NCI-H1105 (cell line): ENCODE measurements at places on chromosomes 5 and 9.

GRCh38 chr9:125519734-125520133 is 187.3 kb downstream of the MAPKAP1 start:
- no peak for DNase-seq

DNA sequence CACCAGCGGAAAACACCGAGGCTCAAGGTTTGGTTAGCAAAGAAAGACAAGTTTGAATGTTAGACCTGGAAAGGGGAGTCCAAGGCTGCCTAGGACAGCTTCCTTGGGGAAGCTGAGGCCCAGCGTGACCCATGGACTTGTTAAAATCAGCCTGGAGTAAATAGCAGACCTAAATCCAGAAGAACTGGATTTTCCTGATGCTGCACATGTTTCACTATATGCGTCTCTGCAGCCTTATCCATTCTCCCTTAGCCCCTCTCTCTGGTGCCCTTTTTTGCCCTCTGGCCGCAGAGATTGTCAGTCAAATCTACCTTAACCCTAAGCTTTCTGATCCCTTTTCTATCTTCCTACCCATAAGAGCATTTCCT is 119.9 kb downstream of the NTRK2 start:
- no peak for DNase-seq

- DNase-seq, result peak; percentile 97
Observed at GRCh38 chr9:92952906-92953610, 5.7 kb downstream of the FGD3 start.

DNA sequence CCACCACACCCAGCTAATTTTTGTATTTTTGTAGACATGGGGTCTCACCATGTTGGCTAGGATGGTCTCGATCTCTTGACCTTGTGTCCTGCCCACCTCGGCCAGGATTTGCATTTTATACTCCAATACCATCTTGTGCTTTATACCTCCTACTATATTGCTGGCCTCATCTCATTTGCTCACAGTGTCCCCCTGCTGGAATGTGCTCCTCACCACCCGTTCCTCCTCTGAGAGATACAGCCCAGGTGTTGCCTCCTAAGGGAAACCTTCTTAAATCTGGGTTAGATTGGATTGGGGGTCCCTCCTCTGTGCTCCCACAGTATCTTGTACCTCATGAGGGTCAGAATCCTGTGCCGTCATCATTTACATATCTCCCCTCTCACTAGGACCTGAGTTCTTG is 131.7 kb downstream of the PAPPA start:
- DNase-seq, result no peak

DNA sequence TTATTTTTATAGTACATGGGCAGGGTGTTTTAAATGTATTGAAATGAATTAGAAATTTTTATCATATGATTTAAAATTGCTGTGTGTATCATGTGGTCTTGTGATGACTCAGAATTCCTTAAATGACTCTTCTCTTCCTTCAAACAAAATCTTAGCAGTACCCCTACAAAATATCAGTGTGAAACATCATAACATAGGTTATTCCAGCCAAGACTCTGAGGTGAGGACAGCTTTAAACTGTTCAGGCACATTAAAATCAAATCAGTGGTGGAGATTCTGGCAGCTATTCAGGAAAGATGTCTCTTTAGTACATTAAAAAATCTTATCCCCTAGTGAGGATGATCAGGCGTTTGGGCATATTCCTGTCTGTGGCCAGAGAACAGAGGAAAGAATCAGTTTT is 174.0 kb downstream of the MAN2A1 start:
- DNase-seq, result no peak

- DNase-seq, result no peak
Observed at GRCh38 chr9:16727452-16728136, 142.9 kb downstream of the BNC2 start.

DNA sequence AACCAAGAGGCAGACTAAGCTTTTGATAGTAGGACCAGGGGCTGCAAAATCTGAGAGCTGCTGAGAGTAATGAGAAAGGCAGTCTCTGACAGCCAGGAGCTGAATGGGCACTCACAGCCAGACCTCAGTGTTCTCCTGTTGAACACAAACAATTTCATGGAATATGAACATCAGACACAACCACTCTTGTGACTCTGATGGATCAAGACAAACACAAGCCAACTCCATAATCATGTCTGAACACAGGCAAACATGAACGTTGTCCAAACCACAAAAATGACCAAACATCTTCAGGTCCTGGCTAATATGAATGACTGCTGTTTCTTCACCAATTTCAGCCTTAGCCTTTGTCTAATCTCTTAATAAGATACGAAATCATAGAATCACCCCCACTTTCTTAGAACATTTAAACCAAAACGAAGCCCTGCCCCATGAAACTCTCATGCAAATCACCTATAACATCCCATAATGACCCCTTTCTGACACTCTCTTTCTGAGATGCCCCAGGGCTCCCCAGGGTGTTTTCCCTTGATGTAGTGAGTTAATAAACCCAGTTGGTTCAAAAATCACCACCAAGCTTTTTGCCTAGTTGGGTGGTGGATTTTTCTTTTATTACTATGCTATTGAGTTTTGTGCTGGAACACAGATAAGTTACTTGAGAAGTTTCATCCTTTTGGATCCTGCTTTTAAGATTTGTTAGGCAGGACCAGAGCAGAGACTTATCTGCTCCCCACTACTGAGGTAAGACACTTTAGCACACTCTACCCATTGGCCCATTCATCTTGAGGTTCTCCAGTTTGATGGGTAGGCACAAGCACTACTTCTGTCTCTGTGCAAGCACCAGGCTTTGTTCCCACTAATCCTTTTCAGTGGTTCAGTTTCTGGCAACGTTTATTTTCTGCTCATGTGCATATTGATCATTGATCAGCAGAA is 5.9 kb upstream of the ERAP2 start:
- no peak for DNase-seq

- DNase-seq, result no peak
Observed at GRCh38 chr5:96671441-96671840, 9.3 kb downstream of the CAST start.

DNA sequence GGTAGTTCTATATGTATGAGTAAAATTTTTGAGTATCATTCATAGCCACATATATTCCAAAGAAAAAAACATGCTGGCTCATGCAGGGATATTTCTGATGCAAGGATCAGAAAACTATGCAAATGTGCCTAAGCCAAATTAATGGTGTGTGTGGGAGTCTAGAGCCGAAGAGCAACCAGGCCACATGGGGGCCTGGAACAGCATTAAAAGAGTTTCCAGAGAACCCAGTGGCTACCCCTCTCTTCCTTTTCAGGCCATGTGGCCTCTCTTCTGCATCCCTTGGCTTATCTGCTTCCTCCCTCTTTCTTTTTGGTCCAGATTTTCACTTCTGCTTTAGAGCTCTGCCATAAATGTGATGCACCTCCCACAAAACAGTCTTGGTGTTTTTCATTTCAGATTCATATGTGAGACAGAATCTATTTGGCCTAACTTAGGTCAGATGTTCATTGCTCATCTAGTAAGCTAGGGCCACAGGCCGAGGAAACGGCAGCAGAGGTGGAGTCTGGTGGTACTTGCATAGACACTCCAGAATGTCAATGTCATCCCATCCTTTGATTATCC is 300.0 kb downstream of the SH3GL2 start:
- DNase-seq, result no peak

- DNase-seq, result no peak
Observed at GRCh38 chr9:38091310-38092199, 22.5 kb upstream of the SHB start.

DNA sequence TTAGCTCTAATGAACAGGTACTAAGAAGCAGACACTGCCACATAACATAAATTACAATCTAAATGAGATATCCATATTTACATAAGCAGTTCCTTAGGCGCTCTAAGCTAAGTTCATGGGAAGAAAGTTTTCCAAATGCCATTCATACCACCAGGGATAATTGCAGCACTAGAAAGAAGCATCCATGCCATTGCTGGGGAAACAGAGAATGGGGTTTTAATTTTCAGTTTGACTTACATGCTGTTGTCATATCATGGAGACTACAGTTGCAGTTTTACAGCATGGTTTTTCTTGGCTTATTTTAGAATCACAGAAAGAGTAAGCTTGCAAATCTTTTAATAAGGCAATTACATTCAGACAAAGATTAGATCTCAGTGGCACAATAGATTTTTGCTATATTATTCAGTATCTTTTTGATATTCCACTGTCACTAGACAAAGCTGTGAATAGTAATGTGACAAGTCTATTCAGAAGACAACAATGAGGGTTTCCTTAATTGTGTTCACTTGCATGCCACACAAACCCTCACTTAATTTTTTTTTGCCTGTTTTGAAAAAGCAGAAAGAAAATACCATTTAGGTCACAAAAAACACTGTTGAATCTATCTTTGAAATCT is 108.4 kb upstream of the ELAVL2 start:
- no peak for DNase-seq

GRCh38 chr9:38008168-38009034 is 60.6 kb downstream of the SHB start:
- no peak for DNase-seq

DNA sequence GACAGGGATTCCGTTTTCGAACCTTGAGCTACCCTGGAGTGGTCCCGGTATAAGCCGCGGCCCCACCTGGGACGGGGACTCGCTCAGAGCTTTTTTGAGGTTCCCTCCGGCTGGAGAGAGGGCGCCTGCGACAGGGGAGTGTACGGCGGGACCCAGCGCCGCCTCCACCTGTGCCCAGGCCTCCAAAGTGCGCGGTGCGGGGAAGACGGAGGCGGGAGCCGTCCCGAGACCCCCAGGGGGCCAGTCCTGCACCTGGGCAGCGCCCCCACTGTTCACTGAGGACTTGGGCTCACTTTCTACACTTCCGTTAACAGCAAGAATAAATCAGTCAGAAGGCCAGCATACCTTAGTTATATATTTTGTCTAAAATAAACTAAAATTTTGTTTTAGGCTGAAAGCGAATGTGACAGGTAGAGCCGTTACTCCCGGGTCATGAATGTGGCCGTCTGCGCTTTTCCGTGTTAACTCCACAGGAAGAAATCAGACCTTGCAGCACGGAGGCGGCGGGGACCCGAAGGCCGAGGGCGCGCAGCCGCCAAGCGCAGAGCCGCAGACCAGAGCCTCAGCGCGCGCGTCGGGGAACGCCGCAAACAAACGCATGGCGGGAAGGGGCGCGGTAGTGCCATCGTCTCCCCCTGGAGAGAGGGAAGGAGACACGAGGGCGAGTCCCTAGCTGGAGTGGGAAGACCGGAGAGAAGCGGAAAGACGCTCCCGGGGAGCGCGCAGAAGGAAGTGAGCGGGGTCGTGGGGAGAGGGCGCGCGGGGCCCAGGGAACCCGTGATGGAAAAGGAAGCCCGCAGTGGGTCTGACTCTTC is 14.1 kb downstream of the TRIM7 start:
- DNase-seq, result no peak

- DNase-seq, result no peak
Observed at GRCh38 chr5:71700803-71701202, 18.3 kb upstream of the CARTPT start.

DNA sequence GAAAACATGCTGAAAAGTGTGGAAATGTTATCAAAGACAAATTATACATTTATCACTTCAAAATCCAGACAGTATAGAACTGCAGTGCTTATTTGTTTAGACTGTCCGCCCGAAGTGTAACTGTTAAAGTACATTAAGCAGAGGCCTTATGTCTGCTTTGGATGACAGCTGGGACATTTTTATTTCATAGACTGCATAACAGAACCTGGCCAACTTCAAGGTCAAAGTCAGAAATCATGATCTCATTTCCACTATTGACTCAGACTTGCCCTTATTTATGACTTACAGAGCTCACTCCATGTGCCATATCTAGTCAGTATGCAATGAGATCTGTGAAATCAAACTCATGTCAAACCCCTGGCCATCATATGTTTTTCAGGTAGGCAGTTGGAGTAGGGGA is 87.7 kb downstream of the RAB3C start:
- no peak for DNase-seq

GRCh38 chr5:13944560-13945199 is at the start of gene DNAH5:
Gene DNAH5 (minus strand): TSS chr5:13944688. CDS start chr5:13944438, 250 bp downstream.
- DNase-seq, result peak; percentile 94

- no peak for DNase-seq
Observed at GRCh38 chr9:14222149-14222835, 91.6 kb downstream of the NFIB start.

- DNase-seq, result no peak
Observed at GRCh38 chr5:173020154-173020581, 36.0 kb upstream of the CREBRF start.

- DNase-seq, result no peak
Observed at GRCh38 chr5:63097286-63097685, 518.7 kb downstream of the LRRC70 start.

DNA sequence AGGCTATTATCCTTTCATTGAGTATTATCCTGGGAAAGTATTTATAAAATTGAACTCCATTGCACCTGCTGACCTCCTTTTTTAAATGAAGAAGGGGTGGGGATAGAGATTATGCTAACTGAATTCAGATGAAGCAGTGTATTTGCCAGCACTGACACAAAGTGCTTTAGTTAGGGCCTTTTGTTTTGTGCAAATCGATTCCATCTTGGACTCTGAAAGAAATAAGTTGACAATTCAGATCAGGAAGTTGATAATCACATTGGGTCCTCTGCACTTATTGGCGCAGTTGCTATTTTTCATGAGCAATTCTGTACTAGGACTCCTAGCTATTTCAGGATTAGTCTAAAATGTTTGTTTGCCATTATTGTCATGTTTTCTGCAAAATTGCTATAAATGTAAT is 101.6 kb upstream of the FSD1L start:
- DNase-seq, result no peak

DNA sequence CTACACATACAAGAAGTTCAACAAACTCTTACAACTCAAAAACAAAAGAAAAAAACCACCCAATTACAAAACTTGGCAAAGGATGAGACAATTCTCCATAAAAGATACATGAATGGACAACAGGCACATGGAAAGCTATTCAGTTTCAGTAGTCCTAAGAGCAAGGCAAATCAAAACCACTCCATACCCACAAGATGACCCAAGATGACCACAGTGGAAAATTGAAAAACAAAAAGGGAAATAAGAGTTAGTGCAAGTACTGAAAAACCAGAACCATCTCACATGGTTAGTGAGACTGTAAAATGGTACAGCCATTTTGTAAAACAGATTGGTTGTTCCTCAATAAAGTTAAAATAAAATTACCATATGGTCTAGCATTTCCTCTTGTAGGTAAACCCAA is 287.1 kb upstream of the CDH9 start:
- no peak for DNase-seq

- no peak for DNase-seq
Observed at GRCh38 chr5:172509405-172509781, 55.1 kb upstream of the SH3PXD2B start.

GRCh38 chr9:71279151-71279739 is 157.8 kb upstream of the TRPM3 start:
- no peak for DNase-seq

GRCh38 chr9:84970432-84970831 is 300.9 kb downstream of the NTRK2 start:
- DNase-seq, result no peak

GRCh38 chr5:127834094-127834531 is 130.9 kb downstream of the CCDC192 start:
- DNase-seq, result no peak

GRCh38 chr9:123562844-123563346 is 206.9 kb downstream of the CRB2 start:
- no peak for DNase-seq
